ENCODE measurements at places on chromosomes 7 and 10.

DNA sequence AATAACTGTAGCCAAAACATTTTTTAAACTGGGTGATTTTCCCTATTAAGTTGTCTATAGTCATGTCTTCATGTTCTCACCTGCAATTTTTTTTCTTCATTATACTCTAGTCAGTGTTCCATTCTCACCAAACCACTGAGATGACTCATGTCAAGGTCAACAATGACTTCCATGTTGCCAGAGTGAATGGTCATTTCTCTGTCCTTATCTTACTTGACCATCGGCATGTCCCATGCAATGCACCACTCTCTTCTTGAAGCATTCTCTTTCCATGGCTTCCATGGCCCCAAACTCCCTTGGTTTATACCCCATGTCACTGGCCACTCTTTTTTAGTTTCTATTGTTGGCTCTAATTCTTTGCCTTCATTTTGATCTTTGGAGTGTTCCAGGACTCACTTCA lies 173.9 kb downstream of the PPP1R17 start:
- no peak for ATAC-seq

GRCh38 chr10:117662126-117662525 lies 119.6 kb downstream of the EMX2 start:
- ATAC-seq, result no peak

- ATAC-seq, result no peak
Measured at GRCh38 chr7:38448054-38448453, 174.6 kb upstream of the TARP start.

- no peak for ATAC-seq
Measured at GRCh38 chr10:58733436-58733835, 220.8 kb downstream of the BICC1 start.

DNA sequence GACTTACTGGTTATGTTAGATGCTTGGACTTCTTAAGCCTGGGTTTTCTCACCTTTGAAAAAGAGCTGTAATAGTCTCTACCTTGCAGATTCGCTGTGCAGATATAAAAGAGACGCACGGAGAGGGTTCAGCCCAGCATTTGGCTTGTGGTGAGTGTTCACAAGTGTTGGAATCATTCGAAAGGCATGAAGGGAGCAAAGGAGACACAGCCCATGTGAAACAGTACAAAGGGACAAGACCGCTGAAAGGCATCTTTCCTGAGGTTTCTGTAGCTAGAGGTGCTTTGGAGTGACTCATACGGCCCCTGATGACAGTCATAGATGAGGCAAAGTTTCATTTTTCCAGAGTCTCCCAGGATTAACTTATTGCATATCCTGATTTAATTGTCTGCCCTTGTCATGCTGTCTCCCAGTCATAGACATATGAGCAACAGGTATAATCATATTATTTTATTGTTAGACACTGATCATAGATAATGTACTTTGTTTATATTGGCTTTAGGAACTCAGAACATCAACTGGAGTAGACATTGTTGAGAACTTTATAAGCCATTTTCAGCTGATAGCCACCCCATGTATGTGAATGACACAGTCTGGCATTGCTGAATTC lies 171.1 kb downstream of the ADRA2A start:
- ATAC-seq, result no peak

- ATAC-seq, result no peak
Measured at GRCh38 chr10:68989317-68989990, 851 bp downstream of the KIFBP start.

DNA sequence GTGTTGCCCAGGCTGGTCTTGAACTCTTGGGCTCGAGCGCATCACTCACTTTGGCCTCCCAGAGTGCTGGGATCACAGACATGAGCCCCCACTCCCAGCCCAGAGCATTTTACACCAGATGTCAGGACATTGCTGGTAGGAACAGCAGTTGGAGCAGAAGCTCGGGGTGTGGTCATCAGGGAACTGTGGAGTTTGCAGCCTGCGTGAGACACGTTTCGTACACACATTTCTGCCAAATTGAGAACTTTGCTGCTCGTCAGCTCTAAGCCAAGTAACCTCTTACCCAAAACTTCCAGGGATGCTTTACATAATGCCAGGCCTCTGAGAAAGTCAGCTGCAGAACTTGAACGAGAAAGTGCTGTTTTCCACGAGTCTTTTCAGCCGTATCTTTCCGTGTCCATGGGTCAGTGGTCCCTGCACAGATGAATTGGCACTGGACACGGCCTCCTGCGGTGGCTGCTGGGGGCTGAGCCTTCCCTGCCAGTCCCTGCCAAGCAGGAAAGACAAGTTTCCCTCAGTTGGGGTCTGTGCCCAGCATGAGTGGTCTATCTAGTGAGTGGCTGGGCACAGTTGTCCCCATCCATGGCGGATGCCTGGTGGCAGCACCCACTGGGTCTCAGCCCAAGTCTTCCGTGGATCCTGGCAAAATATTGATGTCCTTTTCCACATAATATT lies 54.4 kb downstream of the DNAJB6 start:
- ATAC-seq, result no peak

GRCh38 chr7:17298102-17298839 lies at the start of gene AHR:
AHR (plus strand) TSS chr7:17298652; CDS start chr7:17299265, 613 bp downstream.
- ATAC-seq, result peak; percentile 79

DNA sequence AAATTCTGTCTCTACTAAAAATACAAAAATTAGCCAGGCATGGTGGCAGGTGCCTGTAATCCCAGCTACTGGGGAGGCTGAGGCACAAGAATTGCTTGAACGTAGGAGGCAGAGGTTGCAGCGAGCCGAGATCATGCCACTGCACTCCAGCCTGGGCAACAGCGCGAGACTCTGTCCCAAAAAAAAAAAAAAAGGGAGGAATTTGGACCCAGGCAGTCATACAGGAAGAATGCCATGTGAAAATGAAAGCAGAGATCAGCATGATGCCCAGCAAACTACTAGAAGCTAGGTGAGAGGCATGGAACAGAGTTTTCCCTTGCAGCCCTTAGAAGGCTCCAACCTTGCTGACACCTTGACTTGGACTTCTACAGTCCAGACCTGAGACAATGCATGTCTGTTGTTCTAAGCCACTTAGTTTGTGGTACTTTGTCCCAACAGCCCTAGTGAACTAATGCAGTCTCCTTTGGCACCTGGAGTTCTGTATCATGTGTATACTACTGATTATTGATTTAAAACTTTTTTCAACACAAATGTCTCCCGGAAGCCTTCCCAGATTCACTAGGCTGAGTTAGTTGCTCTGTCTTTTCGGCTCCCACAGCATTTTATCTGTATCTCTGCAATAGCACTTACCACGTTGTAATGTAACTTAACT lies 10.2 kb upstream of the BAG3 start:
- ATAC-seq, result no peak

DNA sequence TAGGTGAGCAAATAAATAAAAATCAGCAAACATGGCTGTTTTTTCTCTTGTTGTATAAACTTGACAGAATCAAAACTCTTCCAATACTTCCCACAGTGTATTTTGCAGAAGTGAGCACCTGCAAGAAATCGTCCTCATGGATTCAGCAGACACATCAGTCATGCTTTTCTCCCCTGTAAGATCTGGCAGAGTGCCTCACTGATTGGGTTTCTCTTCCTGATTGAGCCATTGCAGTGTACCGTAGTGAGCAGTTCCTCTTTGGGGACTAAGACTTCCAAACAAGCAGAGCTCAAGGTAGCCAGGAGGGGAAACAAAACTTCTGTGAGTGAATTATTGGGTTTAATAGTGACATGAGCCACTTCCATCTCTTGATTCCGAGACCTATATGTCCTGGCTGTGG lies 2.2 kb upstream of the CCDC3 start:
- ATAC-seq, result no peak

DNA sequence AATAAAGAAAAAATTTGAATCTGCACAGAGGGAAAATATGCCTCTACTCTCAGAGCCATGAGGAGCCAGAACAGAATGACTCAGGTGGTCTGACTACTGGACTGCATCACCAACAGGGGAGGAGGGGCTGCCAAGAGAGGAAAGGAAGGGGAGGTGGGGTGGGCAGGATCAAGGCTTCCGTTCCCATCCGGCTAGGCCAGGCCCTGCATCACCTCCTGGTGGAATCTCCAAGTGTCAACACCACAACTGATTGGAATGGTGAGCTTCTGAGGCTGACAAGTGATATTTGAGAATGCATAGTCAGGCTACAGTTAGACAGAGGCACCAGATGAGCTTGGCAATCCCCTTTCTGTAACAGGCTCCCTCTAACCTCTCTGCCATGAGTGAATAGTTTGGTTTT lies 10.4 kb upstream of the GPR26 start:
- ATAC-seq, result no peak

DNA sequence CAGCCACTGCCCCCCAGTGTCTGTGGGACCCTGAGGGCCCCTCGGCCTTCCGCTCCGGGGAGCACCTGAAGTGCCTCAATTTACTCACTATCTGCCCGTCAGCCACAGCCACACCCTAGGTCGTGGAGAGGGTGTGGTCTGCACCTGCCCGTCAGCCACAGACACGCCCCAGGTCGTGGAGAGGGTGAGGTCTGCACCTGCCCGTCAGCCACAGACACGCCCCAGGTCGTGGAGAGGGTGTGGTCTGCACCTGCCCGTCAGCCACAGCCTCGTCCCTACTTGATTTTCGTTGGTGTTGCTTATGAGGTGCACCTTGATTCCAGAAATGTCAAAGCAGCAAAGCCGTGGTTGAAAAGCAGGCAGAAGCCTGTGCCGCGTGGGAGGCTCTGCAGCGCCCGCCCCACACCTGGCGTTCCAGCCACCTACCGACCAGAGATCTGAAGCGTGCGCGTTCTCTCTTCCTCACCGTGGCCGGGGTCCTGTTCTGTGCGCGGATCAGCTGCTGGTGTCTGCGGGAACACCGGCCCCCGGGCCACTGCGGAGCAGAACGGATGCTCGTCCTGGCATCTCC lies 101.6 kb downstream of the DYNC2I1 start:
- peak; percentile 98 for ATAC-seq

- ATAC-seq, result no peak
Measured at GRCh38 chr10:12938271-12938670, 63.2 kb downstream of the CCDC3 start.

DNA sequence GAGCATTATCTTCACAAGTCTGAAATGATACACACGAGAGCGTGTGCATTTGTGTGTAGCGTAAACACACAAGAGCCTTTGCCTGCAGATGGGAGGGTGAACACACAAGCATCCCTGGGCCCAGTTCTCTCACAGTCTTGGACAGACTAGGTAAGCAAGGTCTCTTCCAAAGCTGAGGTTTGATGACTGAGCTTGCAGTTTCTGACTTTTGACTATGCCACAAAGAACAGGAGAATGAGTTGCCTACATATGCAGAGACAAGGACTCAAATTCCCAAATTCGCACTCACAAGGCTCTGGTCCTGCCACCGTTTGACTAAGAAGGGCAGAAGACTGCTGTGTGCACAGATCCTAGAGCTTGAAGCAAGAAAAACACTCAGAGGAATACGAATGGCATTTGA lies 55.8 kb downstream of the FAM53B start:
- ATAC-seq, result peak; percentile 67
